ENCODE measurements at places on chromosomes 3 and 15. TPM values are rescaled to one million over a fixed set of nuclear protein-coding genes. Genes with fewer than 3 reads are reported as not detected.
A peak's percentile ranks its signal among the peaks of the same experiment; 100 is the strongest.

GRCh38 chr3:187044867-187045552 lies 94.3 kb downstream of the RPL39L start:
- no peaks in the 10 kb centered on the region for H3K27me3 ChIP-seq
- H3K4me3 ChIP-seq, result no peak overlapping the region
- H3K36me3 ChIP-seq, result peaks cover 16% of the 10 kb centered on the region
- no peak for DNase-seq
- H3K27ac ChIP-seq, result no peak overlapping the region
- H3K4me1 ChIP-seq, result peaks cover 24% of the 10 kb centered on the region

- H3K27me3 ChIP-seq, result peaks cover 96% of the 10 kb centered on the region
- H3K4me1 ChIP-seq, result peaks cover under 1% of the 10 kb centered on the region
- H3K36me3 ChIP-seq, result no peaks in the 10 kb centered on the region
- DNase-seq, result no peak
- H3K27ac ChIP-seq, result no peak overlapping the region
Measured at GRCh38 chr3:147415874-147416273, 6.7 kb downstream of the ZIC1 start.

- DNase-seq, result peak; percentile 10
- no peaks in the 10 kb centered on the region for H3K27me3 ChIP-seq
- H3K36me3 ChIP-seq, result no peaks in the 10 kb centered on the region
- no peak overlapping the region for H3K4me3 ChIP-seq
Measured at GRCh38 chr3:123489400-123490004, 40.6 kb upstream of the ADCY5 start.

The TF gene
- total RNA-seq, result 1.9 TPM

DNA sequence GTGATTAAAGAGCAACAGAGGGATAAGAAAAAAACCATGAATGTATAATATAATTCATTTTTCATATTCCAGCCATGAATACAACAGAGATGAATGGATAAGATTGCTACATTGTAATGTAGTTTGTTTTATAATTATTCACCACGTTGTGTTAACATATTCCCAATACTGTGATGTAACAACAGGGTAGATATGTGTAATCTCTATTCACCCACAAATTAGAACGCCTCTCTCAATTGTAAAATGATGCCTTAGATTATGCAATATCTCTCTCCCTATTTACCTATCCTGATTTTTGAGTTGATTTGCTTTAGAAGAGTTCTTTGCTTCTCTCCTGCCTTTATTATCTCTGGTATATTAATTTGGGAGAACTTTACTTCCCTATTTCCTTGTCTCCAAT lies 193.6 kb downstream of the AGBL1 start:
- H3K36me3 ChIP-seq, result no peaks in the 10 kb centered on the region
- H3K4me3 ChIP-seq, result no peak overlapping the region
- DNase-seq, result no peak

- H3K4me3 ChIP-seq, result no peak overlapping the region
- DNase-seq, result no peak
- no peaks in the 10 kb centered on the region for H3K27me3 ChIP-seq
- no peaks in the 10 kb centered on the region for H3K36me3 ChIP-seq
- no peak overlapping the region for H3K27ac ChIP-seq
Measured at GRCh38 chr3:124770336-124771082, 40.3 kb downstream of the UMPS start.

- H3K4me1 ChIP-seq, result peaks cover 5% of the 10 kb centered on the region
- no peaks in the 10 kb centered on the region for H3K36me3 ChIP-seq
- no peaks in the 10 kb centered on the region for H3K27me3 ChIP-seq
- no peak overlapping the region for H3K4me3 ChIP-seq
- H3K27ac ChIP-seq, result no peak overlapping the region
Measured at GRCh38 chr3:12334786-12335185, 45.9 kb downstream of the PPARG start.

GRCh38 chr3:48466386-48467109 lies 20.0 kb downstream of the ATRIP start:
- peaks cover 58% of the 10 kb centered on the region for H3K4me1 ChIP-seq
- H3K27me3 ChIP-seq, result no peaks in the 10 kb centered on the region
- DNase-seq, result no peak
- peaks cover 37% of the 10 kb centered on the region for H3K36me3 ChIP-seq

GRCh38 chr3:88991496-88991895 lies 115.9 kb upstream of the EPHA3 start:
- no peaks in the 10 kb centered on the region for H3K27me3 ChIP-seq
- no peak overlapping the region for H3K4me3 ChIP-seq
- DNase-seq, result no peak
- no peak overlapping the region for H3K27ac ChIP-seq

DNA sequence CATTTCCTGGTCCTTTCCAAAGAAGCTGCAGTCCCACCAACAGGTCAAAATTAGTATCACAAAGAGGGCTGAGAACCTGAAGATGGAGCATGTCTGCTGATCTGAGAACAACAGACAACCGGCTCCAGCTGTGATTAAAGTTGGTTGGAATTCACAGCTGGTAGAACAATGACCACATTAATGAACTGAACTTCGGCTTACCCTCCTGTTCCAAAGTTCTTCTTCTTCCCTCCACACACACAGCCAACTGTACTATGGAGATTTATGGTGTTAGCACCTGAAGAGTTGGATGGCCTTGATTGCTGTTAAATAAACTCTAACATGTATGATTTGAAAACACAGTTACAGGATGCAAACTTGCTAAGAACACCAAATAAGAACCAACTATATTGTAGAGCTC lies 27.4 kb upstream of the ROPN1 start:
- no peak overlapping the region for H3K27ac ChIP-seq
- H3K27me3 ChIP-seq, result peaks cover 2% of the 10 kb centered on the region
- DNase-seq, result no peak
- H3K4me1 ChIP-seq, result no peaks in the 10 kb centered on the region
- no peaks in the 10 kb centered on the region for H3K36me3 ChIP-seq

- no peak overlapping the region for H3K4me3 ChIP-seq
- DNase-seq, result no peak
- no peak overlapping the region for H3K27ac ChIP-seq
- no peaks in the 10 kb centered on the region for H3K4me1 ChIP-seq
- H3K27me3 ChIP-seq, result no peaks in the 10 kb centered on the region
- no peaks in the 10 kb centered on the region for H3K36me3 ChIP-seq
Measured at GRCh38 chr15:45715528-45715927, 80.7 kb downstream of the SQOR start.

The CLK3 gene
- total RNA-seq, result 53.2 TPM

- no peaks in the 10 kb centered on the region for H3K27me3 ChIP-seq
- H3K4me1 ChIP-seq, result no peaks in the 10 kb centered on the region
- no peak for DNase-seq
- H3K27ac ChIP-seq, result no peak overlapping the region
Measured at GRCh38 chr3:149527531-149528339, 53.2 kb downstream of the TM4SF4 start.

The KIF9 gene
- total RNA-seq, result 3.0 TPM

The SLC12A8 gene
- total RNA-seq, result 0.94 TPM

DNA sequence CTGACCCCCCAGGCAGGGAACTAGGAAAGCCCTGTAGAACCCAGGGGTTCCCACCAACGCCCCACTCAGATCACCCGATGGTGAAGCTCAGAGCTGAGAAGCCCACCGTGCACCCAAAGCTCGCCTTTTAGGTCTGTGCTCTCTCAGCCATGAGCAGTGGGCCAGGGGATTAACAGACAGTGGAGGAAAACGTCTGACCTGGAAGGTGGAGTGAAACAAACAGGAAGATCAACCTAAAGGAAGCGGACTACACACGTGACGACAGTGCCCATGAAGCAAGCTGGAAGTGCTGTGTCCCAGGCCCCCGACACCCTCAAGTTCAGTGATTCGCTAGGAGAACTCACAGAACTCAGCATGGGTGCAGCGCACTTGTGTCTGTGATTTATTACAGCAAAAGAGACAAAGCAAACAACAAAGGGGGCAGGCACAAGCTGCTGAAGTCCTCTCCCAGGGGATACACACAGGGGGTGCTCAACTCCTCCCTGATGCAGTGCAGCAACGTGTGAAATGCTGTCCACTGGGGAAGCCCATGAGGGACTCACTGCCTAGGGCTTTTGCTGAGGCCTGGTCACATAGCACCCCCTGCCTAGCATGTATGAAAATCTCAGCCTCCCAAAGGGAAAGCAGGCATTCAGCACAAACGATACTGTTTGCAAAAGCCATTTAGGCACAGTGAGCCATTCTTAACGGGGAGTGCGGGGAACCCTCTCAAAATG lies 43.5 kb downstream of the CFAP92 start:
- H3K27ac ChIP-seq, result no peak overlapping the region
- DNase-seq, result no peak
- H3K4me3 ChIP-seq, result no peak overlapping the region
- peaks cover 3% of the 10 kb centered on the region for H3K36me3 ChIP-seq
- H3K27me3 ChIP-seq, result no peaks in the 10 kb centered on the region
- no peaks in the 10 kb centered on the region for H3K4me1 ChIP-seq

DNA sequence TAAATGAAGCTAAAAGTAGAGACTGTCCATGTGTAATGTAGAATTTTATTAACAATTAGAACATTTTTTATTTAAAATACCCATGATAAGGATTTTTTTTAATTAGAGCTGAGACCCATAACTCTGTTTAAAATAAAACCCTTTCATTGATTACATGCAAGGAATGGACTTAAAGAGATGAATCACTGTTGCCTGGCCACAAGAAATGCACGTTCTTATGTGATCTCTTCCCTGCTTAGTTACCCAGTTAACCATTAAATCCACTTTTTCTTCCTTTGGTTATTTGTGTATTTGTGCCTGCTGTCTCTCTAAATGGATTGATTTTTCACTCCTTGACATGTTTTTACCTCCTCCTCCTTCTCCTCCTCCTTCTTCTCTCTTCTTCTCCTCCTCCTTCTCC lies 83.3 kb upstream of the SLITRK3 start:
- no peak overlapping the region for H3K27ac ChIP-seq
- H3K27me3 ChIP-seq, result no peaks in the 10 kb centered on the region
- H3K4me3 ChIP-seq, result no peak overlapping the region
- no peaks in the 10 kb centered on the region for H3K36me3 ChIP-seq
- no peak for DNase-seq
- H3K4me1 ChIP-seq, result no peaks in the 10 kb centered on the region

GRCh38 chr15:29070471-29071231 lies 184.9 kb downstream of the APBA2 start:
- H3K4me1 ChIP-seq, result no peaks in the 10 kb centered on the region
- H3K27ac ChIP-seq, result no peak overlapping the region
- H3K36me3 ChIP-seq, result no peaks in the 10 kb centered on the region

GRCh38 chr3:108554229-108554628 lies 35.0 kb downstream of the CIP2A start:
- H3K36me3 ChIP-seq, result peaks cover 12% of the 10 kb centered on the region
- DNase-seq, result no peak
- no peaks in the 10 kb centered on the region for H3K4me1 ChIP-seq
- H3K27me3 ChIP-seq, result no peaks in the 10 kb centered on the region

DNA sequence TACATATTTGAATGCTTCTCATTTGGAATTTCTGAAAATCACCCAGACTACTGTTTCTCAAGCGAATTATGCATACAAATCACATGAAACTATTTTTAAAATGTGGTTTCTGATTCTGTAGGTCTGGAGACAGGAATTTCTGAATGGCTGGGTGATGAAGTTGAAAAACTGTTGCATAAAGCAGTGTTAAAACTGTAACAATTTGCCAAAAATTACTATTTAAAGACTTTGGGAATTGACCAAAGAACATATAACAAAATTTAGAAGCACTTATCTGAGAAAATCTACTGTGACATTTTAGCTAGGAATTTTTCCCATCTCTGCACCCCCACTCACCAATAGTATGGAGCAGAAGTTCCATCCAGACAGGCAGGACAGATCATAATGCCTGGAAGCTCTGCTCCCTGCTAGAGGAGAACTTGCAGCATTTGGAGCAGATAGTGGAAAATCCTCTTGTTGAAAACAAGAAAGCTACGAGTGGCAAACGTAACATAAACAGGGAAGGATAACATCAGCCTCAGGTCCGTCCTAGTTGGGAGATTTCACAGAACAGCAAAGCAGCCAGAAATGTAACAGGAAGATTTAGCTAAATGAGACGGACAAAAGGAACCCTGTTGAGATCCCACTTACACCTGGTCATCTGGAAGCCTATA lies 132.3 kb upstream of the MCTP2 start:
- H3K27ac ChIP-seq, result no peak overlapping the region
- H3K27me3 ChIP-seq, result no peaks in the 10 kb centered on the region
- H3K4me3 ChIP-seq, result no peak overlapping the region
- no peak for DNase-seq
- no peaks in the 10 kb centered on the region for H3K36me3 ChIP-seq

The MAP6D1 gene
- 4.8 TPM for total RNA-seq

DNA sequence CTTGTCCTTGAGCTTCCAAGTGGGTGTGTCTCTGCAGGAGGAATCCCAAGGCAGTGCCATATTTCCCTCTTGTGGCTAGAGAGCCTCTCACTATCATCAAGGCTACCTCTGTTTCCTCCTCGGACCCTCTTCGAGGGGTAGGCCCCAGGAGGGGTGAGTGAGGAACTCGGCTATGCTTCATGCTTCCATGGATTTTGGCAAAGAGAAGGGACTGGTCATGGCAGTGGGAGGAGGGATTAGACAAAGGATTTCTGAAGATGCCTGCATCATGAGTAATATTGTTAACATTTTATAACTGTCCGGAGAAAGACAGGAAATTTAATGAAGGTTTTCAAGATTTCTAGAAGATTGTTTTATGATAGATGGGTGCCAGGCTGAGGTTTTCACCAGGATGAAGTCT lies 241.5 kb downstream of the CLSTN2 start:
- H3K27ac ChIP-seq, result no peak overlapping the region
- H3K27me3 ChIP-seq, result no peaks in the 10 kb centered on the region
- no peak for DNase-seq
- H3K36me3 ChIP-seq, result no peaks in the 10 kb centered on the region
- no peaks in the 10 kb centered on the region for H3K4me1 ChIP-seq
- H3K4me3 ChIP-seq, result no peak overlapping the region

The ACKR4 gene
- total RNA-seq, result 0.94 TPM

DNA sequence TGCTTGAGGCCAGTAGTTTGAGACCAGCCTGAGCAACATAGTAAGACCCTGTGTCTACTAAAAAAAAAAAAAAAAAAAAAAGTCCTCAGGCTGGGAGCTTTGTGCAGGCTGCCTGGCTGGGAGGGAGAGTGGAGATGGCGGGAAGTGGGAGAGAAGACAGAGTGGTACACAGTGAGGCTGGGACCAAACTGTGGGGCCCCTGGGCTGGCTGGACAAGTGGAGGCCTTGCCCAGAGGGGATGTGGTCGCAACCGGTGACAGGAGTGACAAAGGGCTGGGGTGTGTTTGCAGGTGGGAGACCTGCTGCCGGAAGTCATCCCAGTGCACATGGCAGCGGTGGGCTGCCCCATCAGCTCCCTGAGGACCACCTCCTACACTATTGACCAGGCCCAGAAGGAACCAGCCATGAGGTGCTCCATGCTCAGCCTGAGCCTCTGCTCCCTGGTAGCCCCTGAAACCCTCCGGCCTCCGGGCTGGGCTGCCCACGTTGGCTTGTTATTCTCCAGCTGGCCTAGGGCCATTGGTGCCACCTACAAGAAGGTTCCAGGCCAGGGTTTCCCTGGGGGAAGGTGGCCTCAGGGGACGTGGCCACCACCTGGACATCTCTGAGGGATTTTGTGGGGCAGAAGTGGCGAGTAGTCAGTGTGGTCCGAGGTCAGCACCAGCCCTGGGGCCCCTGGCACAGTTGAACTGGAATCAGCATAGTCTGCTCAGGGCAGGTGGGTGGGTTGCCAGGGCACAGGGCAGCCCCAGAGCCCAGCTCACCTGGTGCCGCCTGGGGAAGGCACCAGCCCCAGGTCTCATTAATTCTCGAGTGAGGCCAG lies 22.7 kb downstream of the ACAA1 start:
- no peaks in the 10 kb centered on the region for H3K4me1 ChIP-seq
- H3K27me3 ChIP-seq, result no peaks in the 10 kb centered on the region
- no peak for DNase-seq
- peaks cover 5% of the 10 kb centered on the region for H3K36me3 ChIP-seq
- H3K27ac ChIP-seq, result no peak overlapping the region
- no peak overlapping the region for H3K4me3 ChIP-seq
